ENCODE measurements at places on chromosomes 2 and 18.

DNA sequence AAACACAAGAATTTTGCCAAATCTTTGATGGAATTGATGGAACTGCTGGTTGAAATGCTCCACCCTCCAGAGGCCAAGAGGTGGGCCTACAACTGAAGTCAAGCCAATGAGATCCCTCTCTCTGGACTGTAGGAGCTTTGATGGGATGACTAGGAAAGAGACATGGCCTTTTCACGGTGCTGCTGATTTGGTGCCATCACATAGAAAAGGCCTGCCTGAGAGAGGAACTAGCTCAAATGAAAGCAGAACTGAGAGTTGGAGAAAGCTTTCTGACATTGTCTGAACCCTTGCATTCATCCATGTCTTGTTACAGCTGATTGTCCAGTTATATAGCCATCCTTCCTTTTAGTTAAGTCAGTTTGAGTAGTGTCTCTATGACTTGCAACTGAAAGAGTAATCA lies 283.8 kb upstream of the LYPD1 start:
- peak; percentile 6 for DNase-seq

GRCh38 chr2:20723543-20723942 lies 56.6 kb downstream of the GDF7 start:
- no peak for DNase-seq

DNA sequence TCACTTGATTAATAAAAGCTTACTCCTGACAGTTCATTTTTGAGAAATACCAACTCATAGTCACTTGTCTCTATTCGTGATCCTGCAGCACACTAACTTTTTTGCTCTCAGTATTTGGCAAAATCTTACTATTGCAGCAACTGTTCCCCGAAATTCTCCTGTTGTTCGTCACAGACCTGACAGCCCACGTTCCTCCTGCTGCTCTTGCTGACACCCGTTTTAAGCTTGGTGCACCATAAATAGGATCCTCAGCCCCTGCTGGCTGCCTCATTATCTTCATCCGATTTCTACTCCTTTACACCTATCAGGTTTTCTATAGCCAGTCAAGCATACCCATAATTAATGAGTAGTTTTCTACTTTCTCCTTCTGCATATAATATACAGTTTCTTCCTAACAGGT lies 368.8 kb downstream of the PLCL1 start:
- DNase-seq, result no peak

DNA sequence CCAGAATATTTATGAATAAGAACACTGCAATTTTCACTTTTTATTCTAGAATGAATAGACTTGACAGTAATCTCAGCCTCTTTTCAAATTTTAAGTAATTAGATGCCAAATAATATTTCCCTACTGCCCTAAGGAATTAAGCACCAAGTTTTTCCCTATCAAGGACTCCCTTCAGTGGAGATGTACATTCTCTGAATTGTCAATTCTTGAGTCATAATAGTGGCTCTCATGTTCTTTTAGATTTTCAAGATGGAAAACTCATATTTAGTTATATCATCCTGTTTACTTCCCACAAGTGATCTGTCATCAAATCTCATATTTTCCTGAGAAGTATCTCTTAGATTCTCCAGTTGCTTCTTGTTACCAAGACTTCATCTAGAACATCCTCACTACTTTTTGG lies 1248.9 kb upstream of the CHAC2 start:
- no peak for DNase-seq

GRCh38 chr2:179424571-179424970 lies 159.9 kb upstream of the SESTD1 start:
- DNase-seq, result no peak

DNA sequence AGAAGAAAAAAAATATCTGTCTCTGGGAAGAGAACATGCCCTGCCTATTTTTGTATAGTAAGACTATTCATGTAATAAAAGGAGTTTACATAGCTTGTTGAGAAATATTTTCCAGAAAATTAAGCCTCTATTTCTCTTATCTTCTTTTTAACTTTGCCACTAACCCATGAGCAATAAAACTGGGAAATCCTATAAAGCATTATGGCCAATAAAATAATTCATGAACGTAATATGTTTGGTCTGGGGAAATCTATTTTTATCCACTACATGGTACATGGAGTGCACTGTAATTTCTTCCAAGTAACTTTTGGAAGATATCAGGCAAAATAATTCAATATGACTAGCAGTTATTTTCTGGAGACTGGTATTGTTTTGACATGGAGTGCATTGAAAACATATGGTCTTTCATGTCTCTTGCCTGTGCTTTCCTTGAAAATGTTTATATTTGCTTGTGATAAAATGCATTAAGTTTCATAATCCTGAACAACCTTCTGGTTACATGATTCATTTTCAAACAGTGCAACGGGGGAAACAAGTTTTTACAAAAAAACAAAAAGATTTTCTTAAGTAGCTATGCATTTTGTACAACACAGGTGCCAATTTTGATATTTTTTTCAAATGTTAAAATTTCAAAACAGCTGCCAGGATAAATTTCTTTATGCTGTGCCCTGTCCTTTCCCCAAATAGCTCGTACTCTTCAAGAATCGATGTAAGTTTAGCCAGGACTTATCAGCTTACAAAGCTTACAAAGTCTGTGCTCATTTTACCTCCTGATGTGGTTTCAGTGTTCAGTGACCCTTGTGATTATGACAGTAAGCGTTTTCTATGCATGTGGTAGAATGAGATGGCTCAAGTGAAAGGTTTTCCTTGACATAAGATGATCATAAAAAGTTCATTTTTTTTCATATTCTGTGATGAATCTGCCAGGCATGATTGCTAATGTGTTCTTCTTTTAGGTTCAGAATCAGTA lies 194.5 kb downstream of the UBE2E3 start:
- no peak for DNase-seq

- peak; percentile 18 for DNase-seq
Observed at GRCh38 chr2:159515441-159515840, 100.9 kb downstream of the BAZ2B start.

DNA sequence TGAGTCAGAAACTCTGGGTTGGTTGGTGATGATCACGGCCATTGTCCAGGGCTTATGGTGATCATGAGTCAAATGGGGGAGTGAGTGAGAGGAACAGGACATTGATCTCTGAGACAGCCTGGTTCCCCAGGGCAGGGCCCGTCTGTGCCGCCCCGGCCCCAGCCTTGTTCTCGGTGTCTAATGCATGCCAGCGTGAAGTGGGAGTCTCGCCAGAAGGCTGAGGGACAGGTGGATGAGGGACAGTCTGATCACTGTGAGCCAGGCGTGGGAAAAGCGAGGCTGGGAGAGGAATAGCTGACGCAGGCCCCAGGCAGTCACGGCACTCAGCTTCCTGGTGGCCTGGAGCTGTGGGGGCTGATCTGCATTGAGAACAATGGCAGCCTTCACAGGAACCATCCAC lies 208.3 kb upstream of the HDAC4 start:
- no peak for DNase-seq

- peak; percentile 33 for DNase-seq
Observed at GRCh38 chr2:170715062-170715931, at the start of gene SP5. TSS of gene SP5 (plus strand) at chr2:170715337. CDS start at chr2:170715513, 176 bp downstream.

- DNase-seq, result no peak
Observed at GRCh38 chr2:10019602-10020400, 23.5 kb upstream of the KLF11 start.
